Lower leg skin (tissue), 4 donors: ENCODE measurements at places on chromosomes 3 and 15. TPM values are rescaled to one million over a fixed set of nuclear protein-coding genes. Genes with fewer than 3 reads are reported as not detected.

Gene GTF2E1
- 11.5 TPM for total RNA-seq

Gene ZBED2
- total RNA-seq: not detected

Gene TRPM1
- 7.7 TPM for total RNA-seq

Gene TNNC1
- 15.1 TPM for total RNA-seq

Gene BNC1
- 28.1 TPM for total RNA-seq

Gene REC114
- not detected for total RNA-seq

Gene NRG4
- 0.25 TPM for total RNA-seq

Gene NTRK3
- 5.4 TPM for total RNA-seq

Gene ZWILCH
- total RNA-seq: 4.9 TPM

Gene CCR3
- total RNA-seq: 3.2 TPM

Gene DUOXA2
- total RNA-seq: not detected

Gene THPO
- total RNA-seq: not detected

Gene ZNF502
- 3.6 TPM for total RNA-seq

Gene DLG1
- 90.1 TPM for total RNA-seq

Gene ADPGK
- total RNA-seq: 31.1 TPM

Gene CIDEC
- 23.7 TPM for total RNA-seq

Gene LYSMD4
- 32.0 TPM for total RNA-seq

Gene CRTC3
- 27.9 TPM for total RNA-seq

Gene TTC23
- 16.3 TPM for total RNA-seq

Gene UBL7
- total RNA-seq: 77.6 TPM

Gene SSR3
- total RNA-seq: 27.5 TPM

Gene TRMT10C
- total RNA-seq: 14.3 TPM

Gene LSAMP
- total RNA-seq: 1.1 TPM

Gene STRIT1
- not detected for total RNA-seq

Gene KLF15
- total RNA-seq: 16.4 TPM

Gene SUSD5
- 1.3 TPM for total RNA-seq

Gene PLA2G4F
- total RNA-seq: 117 TPM

Gene ROPN1
- not detected for total RNA-seq

Gene SEMA3F
- total RNA-seq: 106 TPM
